Cerebellar nuclear complex (tissue), 1 donor: ENCODE measurements at places on chromosomes 16 and 17.

- DNase-seq, result no peak
Measured at GRCh38 chr17:975371-975915, 4.1 kb downstream of the NXN start.

DNA sequence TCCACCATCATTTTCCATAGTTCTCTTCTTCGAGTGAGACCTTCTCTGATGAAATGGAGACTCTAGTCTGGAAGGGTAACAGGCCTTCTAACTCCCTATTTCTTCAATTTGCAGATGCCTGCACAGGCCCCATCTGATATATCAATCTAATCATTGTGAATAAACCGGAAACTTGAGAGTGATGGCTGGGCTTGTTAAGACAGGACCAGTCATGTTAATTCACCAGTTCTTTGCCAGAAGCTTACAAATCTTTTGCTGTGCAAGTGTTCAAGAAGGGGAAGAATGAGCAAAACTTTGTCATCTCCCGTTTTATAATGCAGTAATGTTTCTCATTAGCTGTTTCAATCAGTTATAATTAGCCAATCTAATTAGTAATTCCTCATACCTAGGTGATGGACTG lies 1561.3 kb upstream of the GOT2 start:
- DNase-seq, result no peak

DNA sequence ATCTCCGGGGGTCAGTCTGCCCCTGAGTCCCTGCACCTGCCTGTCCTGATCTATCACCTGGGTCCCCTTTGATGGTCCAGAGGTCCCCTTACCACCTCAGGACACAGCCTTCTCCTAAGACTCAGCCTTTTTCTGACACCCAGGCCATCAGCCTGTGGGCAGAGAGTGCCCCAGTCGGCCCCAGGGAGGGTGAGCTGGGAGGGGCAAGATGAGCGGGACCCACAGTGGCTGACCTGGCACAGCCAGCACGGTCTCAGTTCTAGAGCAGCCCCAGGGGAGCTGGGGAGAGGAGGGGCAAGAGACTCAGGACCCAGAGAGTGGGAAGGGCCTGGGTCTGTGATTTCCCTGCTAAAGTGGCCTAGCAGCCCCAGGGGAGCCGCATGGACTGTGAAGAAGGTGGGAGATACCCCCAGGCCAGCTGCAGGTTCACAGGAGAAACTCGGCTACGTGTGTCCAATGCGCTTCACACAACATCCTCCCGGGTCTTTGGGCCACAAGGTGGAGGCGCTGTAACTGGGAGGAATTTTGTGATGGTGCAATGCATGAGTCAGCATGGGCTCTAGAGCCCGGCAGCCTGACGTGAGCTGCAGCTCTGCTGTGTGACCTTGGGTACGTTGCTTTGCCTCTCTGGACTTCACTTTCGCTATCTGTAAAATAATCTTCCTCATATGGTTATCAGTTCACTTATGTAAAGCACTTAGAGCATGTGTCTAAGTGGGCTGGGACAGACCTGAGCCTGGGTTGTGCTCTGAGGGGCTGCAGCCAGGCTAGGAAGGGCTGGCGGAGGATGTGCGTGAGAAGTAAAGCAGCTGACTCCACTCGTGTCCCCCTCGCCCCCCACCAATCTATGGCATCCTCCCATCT lies 67.2 kb upstream of the LHX1 start:
- no peak for DNase-seq

GRCh38 chr16:11191665-11192064 lies 64.3 kb downstream of the SOCS1 start:
- no peak for DNase-seq

DNA sequence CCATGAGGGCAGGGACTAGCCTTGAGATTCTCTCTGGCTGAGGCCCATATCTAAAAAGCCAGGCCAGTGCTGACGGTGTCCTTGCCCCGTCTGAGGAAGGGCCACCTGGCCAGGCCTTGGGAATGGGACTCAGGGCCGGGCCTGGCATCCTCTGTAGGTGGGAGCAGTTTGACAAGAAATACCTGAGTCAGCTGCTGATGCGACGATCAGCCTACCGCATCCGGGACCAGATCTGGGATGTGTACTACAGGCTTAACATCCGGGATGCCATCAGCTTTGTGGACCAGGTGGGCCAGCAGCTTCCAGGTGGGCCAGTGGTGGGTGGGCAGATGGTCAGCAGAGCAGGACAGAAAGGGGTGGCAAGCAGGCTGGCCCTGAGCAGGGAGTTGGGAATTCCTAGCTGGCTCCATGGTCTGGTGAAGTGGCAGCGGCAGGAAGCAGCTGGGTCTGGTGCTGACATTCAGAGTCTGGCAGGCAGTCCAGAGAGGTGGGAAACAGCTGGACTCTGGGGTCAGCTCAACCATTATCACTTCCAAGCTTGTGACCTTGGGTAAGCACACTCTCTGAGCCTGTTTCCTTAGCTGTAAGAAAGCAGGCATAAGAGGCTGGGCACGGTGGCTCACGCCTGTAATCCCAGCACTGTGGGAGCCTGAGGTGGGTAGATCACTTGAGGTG lies 9.5 kb downstream of the SLC9A5 start:
- no peak for DNase-seq

DNA sequence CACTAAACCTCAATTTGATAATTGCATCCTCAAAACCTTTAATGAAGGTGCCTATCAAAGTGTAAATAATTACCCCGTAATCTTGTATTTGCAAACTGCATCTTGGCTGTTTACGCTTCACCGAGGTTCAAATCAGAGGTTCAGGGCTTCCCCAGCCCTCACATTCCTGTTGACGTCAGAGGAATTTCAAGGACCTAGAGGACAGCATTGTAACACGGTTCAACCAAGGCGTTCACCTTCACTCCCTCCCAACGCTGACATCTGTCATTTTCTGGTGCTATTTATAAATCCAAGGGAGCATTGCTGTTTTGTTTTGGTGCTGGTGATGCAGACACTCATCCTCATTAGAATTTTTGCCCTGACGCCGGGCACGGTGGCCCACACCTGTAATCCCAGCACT lies 691.6 kb upstream of the RBFOX1 start:
- DNase-seq, result no peak

GRCh38 chr16:14186795-14187221 lies 115.7 kb downstream of the MRTFB start:
- DNase-seq, result no peak
